ENCODE measurements at places on chromosomes 3 and 15.

GRCh38 chr15:73637527-73637926 lies 4.3 kb upstream of the NPTN start:
- DNase-seq, result no peak

DNA sequence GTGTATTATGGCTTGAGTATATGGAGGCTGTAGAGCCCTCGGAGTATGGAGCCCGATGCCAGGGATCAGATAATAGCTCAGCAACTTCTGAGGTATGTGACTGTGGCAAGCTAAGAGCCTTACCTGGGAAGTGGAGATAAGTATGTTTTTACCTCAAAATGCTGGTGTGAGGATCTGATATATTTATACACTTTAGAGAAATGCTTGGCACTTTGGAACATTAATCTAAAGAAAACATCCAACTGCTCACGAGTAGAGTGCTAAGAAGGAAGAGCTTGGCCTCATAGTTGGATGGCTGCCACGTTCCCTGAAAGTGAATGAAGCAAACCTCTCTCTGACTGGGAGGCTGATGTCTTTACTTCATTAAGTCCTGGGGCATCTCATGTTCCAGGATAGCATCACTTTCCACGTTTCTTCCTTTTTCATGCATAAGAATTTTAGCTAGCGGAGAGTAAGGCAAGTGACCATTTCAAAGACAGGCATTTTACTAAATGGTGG lies 58.9 kb upstream of the GOLGA8J start:
- DNase-seq, result no peak

- DNase-seq, result no peak
Observed at GRCh38 chr3:121970047-121970446, 52.0 kb downstream of the ILDR1 start.

DNA sequence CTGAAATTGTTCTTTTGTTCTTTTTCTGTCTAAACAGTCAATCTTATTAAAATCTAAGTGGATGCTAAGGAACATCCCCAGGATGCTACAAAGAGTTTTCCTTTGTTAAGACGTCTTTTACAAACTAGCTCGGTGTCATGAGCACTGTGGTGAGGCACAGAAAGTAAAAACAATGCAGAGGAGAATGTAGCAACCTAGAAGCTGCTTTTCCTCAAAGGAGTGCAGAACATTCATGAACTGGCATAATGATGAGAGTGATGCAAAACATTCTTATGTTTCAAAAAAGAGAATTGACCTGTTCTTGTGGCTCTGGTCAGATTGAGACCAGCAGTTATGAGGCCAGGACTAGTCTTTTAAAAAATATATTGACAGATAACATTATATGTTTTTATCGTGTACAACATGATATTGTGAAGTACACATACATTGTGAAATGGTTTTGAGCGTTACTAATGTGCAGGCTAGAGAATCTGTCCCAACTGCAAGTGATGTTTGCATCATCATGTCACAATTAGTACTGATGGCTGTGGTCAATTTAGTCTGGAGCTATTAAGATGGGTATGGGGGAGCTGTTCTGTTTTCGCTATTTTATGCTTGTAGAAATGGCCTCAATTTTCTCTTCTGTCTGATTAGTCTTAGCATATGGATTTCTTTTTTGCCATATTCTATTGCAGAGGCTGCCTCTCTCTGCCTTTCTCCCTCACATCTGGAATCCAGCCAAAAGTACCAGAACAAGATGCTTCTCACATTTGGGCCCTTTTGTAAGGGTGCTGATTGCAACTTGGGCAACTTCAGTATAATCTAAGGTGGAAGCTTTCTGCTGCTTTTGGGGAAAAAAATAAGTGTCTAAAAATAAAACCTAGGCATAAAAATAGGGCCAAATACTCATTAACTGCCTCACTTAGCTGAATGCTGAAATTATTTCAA lies 50.2 kb downstream of the HHLA2 start:
- DNase-seq, result no peak

DNA sequence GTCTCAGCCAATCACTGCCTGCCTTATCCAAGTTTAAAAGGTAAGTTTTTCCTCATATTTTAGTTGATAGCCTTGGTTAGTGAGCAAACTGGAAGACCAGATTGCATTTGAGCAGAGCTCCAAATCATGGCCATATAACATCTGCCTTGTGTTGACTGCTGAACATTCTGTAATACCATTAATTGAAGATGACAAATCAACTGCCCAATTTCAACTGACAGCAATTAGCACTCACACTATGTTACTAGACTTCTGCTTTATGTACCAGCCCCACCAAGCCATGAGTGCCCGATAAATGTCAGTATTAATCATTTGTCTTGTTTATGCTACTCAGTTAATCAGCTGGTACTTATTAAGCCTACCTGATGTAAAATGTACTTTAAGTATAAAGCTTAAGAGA lies 83.1 kb downstream of the CGGBP1 start:
- DNase-seq, result no peak

DNA sequence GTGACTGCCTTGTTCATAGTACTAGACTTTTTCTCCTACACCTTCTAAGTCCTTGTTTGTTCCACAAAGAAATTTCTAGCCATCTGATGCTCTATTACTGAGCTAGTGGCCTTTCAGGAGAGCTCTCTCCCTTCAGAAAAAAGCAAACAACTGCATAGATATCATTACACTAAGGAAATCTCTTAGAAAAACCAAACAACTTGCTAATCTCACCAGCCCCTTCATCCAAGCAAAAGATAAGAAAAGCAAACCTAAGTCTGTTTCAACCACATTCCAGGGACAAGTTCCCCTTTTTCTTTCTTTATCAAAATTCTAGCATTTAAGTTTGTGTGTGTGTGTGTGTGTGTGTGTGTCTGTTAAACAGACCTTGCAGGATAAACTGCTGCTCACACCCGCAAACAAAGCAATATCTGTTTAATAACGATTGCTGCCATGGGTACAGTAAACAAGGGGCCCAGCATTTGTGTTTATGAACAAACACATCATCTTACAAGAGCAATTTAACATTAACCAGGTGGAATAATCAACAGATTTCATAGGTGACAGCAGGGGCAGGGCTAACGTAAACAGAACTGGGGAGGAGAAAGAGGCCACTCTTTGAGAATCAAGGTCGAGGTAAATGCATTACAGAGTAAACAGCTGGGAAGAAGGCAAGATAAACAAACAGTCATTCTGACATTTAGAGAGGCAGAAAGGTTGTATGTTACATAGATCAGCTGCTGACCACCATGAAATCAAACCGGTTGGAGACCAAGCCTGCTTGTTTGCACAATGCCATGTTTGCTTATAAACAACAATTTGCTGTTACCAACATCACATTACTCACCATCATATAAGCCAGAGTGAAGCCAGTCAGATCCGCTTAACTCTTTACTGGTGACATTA lies 375.1 kb downstream of the FOXP1 start:
- DNase-seq, result no peak

GRCh38 chr3:58731673-58732072 lies 65.1 kb upstream of the FAM3D start:
- DNase-seq, result no peak

GRCh38 chr15:42331235-42331634 lies 28.1 kb upstream of the CAPN3 start:
- no peak for DNase-seq

DNA sequence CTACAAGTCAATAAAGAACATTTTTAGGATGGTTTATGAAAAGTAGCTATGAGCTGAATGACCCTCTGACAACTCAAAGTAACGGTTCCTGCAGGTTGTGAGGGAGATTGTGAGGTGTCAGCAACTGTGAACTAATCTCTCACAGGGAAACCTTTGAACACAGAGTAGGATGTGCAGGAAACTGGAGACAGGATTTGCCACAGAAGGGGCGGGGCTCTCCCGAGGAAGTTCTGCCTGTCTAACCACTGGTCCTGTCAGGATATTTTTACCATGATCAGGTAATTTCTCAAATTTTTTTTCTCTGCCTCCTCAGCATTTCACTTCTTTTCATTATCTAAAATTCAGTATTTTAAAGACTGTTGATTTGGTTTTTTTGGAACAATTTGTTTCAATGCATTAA lies 33.3 kb downstream of the LEO1 start:
- no peak for DNase-seq

DNA sequence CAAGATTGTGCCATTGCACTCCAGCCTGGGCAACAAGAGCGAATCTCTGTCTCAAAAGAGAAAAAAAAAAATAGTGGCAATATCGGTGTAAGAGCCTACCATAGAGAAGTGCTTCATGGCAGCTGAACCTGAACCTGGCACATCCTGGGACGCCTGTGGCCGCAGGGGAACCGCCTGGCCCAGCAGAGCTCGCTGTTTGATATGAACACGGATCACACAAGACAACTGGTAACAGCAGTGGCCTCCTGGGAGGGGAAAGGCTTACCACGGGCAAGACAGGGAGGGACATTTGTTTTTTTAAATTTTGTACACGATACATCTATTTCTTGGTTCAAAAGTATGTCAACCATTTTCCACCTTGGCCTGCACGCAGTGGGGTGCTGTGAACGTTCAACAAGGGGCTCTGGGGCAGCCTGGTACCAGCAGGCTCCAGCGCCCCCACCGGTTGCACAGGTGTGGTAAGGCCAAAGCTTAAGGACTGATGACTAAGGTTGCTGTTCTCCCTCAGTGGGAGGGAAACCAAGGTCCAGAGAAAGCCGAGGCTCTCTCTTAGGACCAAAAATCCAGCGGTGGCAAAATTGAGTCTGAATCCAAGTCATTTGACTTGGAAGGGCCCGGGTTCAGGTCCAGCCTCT lies 21.7 kb upstream of the EPHB3 start:
- DNase-seq, result no peak

- no peak for DNase-seq
Observed at GRCh38 chr3:88150371-88150770, 612 bp downstream of the C3orf38 start.

GRCh38 chr15:68719051-68719450 lies 101.6 kb downstream of the ANP32A start:
- no peak for DNase-seq

DNA sequence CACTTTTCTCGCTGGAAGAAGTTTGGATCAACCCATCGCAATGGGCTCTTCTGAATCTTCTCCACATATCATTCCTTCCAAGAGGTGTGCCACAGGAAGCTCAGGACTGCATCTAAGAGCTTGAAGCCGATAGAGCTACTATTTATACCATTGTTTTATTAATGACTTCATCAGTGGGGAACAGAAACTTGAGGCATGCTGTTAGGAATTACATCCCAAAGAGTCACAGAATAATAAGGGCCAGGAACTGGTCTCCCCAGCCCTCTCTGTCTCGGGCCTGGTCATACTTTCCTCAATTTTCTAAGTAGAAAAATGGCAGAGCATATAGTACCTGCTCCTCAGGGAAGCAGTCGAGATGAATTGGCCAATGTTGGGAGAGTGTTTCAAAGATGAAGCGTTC lies 16.9 kb upstream of the C15orf61 start:
- DNase-seq, result no peak

GRCh38 chr3:56985878-56986277 lies 74.6 kb upstream of the SPATA12 start:
- DNase-seq, result no peak

DNA sequence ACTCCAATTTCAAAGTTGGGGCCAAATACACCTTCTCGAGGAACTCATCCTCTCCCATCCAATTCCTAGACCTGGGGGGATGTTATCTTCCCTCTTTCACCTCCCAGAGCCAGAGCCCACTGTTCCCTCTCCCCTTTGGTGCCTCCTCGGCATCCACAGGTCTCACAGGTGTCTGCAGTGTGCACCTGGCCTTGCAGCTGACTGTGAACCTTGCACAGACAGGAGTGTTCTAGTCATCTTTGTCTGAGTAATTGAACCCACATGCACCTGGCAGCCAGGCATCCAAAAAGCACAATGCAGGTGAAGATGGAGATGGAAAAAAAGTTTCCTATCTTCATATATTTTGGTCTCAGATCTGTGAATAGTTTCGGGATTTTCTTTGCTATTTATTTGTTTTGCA lies 30.8 kb downstream of the PCOLCE2 start:
- no peak for DNase-seq

- DNase-seq, result no peak
Observed at GRCh38 chr3:188472336-188472735, 318.4 kb downstream of the LPP start.

DNA sequence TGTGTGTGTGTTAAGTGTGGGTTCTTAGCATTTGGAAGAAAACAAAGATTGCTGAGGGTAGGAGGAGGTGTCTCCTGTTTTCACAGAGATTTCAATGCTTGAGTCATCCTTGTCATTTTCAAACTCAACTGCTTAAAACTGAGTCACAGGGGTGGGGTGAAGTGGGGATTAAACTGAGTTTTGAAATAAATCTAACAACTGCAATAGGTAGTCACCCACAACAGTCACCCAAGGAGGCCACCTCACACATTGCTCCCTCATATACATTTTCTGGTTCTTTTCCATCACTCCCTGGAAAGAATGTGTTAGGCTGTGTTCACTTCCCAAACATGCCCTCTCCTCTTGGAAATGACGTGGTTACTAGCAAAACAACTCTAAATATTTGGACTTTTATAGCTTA lies 187.7 kb upstream of the CMC1 start:
- no peak for DNase-seq

GRCh38 chr3:18648159-18648558 lies 223.0 kb upstream of the SATB1 start:
- DNase-seq, result no peak

DNA sequence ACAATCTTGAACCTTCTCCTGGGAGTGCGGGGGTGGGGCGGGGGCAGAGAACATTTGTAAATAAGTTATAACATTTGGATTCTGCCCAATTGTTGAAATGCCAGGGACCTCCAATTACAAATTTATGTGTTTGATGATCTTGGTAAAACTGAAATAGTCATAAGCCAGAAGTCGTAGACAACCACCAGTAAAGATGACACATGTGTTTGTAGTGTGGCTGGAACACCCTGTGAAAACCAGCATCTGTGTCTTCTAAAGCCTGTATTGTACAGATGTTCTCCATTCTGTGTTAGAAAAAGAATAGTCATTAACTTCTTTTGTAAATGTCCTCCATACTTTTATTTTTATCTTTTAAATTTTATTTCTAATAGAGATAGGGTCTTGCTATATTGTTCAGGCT lies 61.8 kb downstream of the ARIH1 start:
- no peak for DNase-seq

GRCh38 chr3:98778852-98779413 lies 15.8 kb downstream of the ST3GAL6 start:
- no peak for DNase-seq

DNA sequence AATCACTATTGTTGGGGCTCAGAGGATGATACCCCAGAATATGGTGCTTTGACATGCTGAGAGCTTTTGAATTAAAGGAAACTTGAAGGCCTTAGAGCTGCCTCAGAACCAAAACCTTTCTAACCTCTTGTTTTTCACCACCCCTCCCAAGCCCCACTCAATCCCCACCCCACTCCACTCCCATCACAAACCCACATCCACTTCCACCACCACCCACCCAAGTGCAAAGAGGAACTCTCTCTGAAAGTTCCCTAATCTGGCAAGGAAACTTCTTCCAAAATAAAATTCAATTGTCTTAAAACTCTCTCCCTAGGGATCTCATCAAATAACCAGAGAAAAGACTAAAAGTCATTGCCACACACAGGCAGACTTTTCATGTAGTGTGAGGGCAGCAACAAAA lies 301.2 kb upstream of the ARHGEF26 start:
- no peak for DNase-seq

- no peak for DNase-seq
Observed at GRCh38 chr3:128742821-128743594, 17.0 kb downstream of the RAB7A start.

GRCh38 chr3:54294214-54294613 lies 171.9 kb downstream of the CACNA2D3 start:
- DNase-seq, result no peak

Measured in CD8-positive, alpha-beta memory T cell (primary cell).